ENCODE measurements at places on chromosomes 3 and 15. TPM values are rescaled to one million over a fixed set of nuclear protein-coding genes. Genes with fewer than 3 reads are reported as not detected.

- no peak overlapping the region for H3K4me3 ChIP-seq
- no peak overlapping the region for H3K27ac ChIP-seq
- H3K36me3 ChIP-seq = no peaks in the 10 kb centered on the region
- no peak for DNase-seq
These were observed 92.6 kb upstream of the CHL1 start for GRCh38 chr3:103991-104390.

DNA sequence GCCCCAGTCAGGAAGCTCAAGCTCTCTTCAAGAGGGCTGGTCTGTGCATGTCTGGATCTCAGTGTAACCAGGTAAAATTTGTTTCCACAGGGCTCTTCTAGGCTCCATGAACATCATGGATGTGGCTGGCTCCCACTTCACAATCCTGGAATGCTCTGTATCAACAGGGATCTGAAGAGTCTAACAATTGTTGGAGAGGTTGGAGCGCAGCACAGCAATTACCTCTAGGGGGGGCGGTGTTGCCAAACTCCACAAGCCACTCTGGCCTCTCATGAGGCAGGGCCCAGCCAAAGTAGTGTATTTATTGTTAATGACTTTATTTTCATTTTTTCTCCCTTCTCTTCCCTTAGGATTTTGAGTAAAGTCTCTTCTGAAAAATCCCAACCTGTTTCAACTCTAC lies 6.1 kb upstream of the EIF2B5 start:
- H3K4me3 ChIP-seq = no peak overlapping the region
- H3K27ac ChIP-seq = no peak overlapping the region
- no peaks in the 10 kb centered on the region for H3K36me3 ChIP-seq
- H3K4me1 ChIP-seq = peaks cover 13% of the 10 kb centered on the region

GRCh38 chr3:12875857-12876836 lies 34.8 kb upstream of the RPL32 start:
- H3K27me3 ChIP-seq = peaks cover 8% of the 10 kb centered on the region
- H3K4me1 ChIP-seq = no peaks in the 10 kb centered on the region
- peak; percentile 30 for DNase-seq
- H3K4me3 ChIP-seq = no peak overlapping the region

DNA sequence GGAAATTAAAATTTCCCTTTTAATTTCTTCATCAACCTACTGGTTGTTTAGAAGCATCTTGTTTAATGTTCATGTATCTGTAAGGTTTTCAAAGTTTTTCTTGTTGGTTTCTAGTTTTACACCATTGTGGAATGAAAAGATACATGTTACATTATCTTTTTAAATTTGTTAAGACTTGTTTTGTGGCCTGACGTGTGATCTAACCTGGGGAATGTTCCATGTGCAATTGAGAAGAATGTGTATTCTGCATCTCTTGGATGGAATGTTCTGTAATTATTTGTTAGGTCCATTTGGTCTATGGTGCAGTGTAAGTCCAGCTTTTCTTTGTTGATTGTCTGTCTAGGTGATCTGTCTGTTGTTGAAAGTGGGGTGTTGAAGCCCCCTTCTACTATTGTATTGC lies 45.7 kb downstream of the THSD4 start:
- no peak overlapping the region for H3K4me3 ChIP-seq
- H3K27ac ChIP-seq = no peak overlapping the region
- H3K4me1 ChIP-seq = no peaks in the 10 kb centered on the region
- peaks cover 8% of the 10 kb centered on the region for H3K36me3 ChIP-seq

DNA sequence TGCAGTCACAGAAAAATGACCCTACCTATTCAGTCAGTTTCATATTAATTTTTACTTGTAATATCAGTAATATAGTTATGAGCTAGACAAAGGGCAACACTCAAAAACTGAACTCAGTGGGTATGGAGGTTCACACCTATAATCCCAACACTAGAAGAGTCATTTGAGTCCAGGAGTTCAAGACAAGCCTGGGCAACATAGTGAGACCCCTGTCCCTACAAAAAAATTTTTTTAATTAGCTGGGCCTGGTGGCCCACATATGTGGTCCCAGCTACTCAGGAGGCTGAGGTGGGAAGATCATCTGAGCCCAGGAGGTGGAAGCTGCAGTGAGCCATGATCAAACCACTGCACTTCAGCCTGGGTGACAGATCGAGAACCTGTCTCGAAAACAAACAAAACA lies 3.1 kb downstream of the TMF1 start:
- H3K36me3 ChIP-seq = peaks cover 39% of the 10 kb centered on the region
- no peak overlapping the region for H3K4me3 ChIP-seq
- no peak for DNase-seq
- peaks cover 2% of the 10 kb centered on the region for H3K27me3 ChIP-seq
- H3K4me1 ChIP-seq = peaks cover 45% of the 10 kb centered on the region

- H3K4me3 ChIP-seq = peak overlapping the region; percentile 89
- H3K27me3 ChIP-seq = no peaks in the 10 kb centered on the region
- peak overlapping the region; percentile 90 for H3K27ac ChIP-seq
- peaks cover 3% of the 10 kb centered on the region for H3K36me3 ChIP-seq
- peaks cover 32% of the 10 kb centered on the region for H3K4me1 ChIP-seq
- DNase-seq = no peak
These were observed 799 bp downstream of the VPS33B start for GRCh38 chr15:91021516-91022074.

DNA sequence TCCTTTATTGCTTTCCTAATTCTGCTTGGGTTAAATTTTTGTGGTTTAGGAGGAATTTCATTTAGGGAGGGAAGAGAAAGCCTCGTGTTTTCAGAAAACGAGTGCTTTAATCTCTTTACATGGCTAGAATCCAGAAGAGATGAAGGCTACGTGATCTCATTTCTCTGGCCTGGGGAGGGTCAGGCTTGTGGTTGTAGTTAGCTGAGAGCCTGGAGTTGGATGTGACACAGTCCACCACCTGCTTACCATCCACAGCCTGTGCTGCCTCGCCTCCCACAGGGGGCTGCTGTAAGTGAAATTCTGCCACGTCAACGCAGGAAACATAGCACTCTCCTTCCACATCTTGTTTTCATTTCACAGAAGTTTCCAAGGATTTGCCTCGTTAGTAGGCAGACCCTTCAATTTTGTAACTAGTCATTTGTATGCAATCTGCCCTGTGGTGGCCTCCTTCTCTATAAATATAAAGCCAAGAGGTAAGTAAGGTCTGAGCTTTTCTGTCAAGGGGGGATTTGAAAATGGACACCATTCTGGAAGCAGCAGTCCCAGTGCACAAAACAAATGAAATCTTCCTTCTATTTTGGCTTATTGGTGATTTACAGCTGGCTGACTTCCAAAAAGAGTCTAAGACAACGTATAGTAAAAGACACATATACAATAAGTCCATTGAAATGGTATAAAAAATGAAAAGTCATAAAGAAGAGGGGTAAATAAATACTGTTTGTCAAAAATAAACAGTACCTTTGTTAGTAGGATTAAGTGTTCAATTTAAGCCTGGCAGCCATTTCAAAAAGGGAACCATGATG lies 3.4 kb downstream of the GXYLT2 start:
- no peaks in the 10 kb centered on the region for H3K36me3 ChIP-seq
- H3K27me3 ChIP-seq = peaks cover 57% of the 10 kb centered on the region
- peaks cover 17% of the 10 kb centered on the region for H3K4me1 ChIP-seq

DNA sequence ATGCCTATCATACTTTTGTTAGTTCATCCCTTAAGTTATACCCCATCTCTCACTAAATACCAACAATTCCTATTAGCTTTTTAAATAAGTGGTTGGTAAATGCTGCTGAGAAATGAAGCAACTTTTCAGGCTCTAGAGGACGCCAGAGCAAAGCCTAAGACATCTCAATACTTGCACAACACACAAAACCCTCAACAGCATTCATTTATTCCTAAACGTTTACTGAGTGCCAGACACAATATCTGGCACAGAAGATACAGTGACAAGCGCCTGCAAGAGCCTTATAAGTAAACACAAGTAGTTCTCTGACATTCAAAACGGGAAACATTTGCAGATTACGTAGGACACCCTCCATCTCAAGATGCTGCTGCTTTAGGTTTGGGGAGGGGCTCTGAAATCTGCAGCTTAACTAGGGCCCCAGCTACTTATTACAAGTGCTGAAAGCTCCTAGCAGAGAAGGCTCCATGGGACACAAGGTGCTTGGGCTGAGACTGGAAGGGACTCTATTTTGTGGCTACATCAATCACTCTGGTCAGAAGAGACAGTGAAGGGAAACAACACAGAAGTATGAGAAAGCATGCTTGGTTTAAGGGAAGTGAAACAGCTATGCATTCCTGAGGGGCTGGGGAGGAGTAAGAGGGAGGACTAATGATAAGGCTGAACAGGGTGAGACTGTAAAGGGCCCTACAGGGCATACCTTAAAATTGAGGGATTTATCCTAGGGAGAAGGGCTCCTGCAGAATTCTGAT lies 311.3 kb downstream of the PLCL2 start:
- DNase-seq = no peak
- no peaks in the 10 kb centered on the region for H3K27me3 ChIP-seq

DNA sequence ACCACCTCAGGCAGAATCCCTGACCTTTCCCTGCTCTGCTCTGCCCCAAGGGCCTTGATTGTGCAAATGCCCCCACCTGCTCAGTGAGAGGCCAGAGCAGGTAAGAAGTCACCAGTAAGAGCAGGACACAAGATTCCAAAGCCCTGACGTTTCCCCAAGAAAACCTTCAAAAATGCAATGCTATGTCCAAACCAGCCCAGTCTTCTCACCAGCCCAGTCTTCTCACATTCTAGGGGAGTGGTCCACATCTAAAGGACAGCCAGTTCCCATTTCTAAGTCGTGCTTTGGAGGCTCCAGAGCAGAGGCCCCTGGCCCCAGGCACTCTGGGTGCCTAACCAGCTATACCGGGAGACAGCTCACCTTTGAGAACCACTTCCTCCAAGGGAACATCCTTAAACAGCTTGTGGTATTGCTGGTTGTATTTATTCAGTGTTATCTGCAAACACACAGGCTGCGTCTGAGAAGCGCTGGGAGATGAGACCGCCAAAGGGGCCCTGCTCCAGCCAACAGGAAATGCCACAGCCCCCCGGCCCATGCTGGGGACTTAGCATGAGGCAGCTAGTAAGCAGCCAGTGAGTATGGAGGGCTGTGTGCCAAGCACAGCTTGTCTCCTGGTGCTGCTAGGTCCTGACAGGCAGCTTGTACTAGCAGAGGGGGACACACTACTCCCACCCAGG lies 29.3 kb downstream of the GRAMD2A start:
- H3K4me1 ChIP-seq = no peaks in the 10 kb centered on the region
- no peak overlapping the region for H3K4me3 ChIP-seq
- no peak for DNase-seq
- no peaks in the 10 kb centered on the region for H3K36me3 ChIP-seq
- no peak overlapping the region for H3K27ac ChIP-seq
- H3K27me3 ChIP-seq = peaks cover 2% of the 10 kb centered on the region

- H3K27ac ChIP-seq = no peak overlapping the region
- H3K4me1 ChIP-seq = no peaks in the 10 kb centered on the region
- no peaks in the 10 kb centered on the region for H3K36me3 ChIP-seq
These were observed 52.4 kb downstream of the ANP32A start for GRCh38 chr15:68768321-68768720.

PYGO1 gene
- not detected for total RNA-seq

GOLGA8G gene
- total RNA-seq = not detected

PPP1R14D gene
- not detected for total RNA-seq

MOBP gene
- total RNA-seq = not detected

FBXO40 gene
- not detected for total RNA-seq

FANCD2 gene
- total RNA-seq = 89.4 TPM

GOLGA6A gene
- not detected for total RNA-seq

SPINK8 gene
- total RNA-seq = not detected
